Activated CD4-positive, alpha-beta T cell treated with anti-CD3 and anti-CD28 coated beads, Interleukin-2, Interleukin-6, amounts not matched to agents 100 ng/mL and 50 ng/mL, durations not matched to agents 16 hours and 8 hours (primary cell): ENCODE measurements at places on chromosomes 2 and 18.
A peak's percentile ranks its signal among the peaks of the same experiment; 100 is the strongest.

DNA sequence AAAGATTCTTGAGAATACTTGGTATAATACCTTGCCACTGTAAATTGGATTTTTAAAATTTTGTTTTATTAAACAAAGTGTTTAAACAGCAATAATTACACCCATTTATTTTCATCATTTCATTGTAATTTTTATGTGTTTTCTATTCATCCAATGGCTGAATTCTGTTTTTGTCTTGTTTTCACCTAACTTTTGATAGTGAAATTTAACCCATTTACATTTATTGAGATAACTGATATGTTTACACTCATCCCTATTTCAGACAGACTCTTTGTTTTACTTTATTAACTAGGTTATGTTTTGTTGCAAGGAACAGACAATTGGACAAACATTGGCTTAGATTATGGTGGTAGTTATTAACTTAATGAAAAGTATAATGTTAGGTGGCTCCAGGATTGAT, 113.1 kb upstream of the REG3A start:
- no peak for DNase-seq

DNA sequence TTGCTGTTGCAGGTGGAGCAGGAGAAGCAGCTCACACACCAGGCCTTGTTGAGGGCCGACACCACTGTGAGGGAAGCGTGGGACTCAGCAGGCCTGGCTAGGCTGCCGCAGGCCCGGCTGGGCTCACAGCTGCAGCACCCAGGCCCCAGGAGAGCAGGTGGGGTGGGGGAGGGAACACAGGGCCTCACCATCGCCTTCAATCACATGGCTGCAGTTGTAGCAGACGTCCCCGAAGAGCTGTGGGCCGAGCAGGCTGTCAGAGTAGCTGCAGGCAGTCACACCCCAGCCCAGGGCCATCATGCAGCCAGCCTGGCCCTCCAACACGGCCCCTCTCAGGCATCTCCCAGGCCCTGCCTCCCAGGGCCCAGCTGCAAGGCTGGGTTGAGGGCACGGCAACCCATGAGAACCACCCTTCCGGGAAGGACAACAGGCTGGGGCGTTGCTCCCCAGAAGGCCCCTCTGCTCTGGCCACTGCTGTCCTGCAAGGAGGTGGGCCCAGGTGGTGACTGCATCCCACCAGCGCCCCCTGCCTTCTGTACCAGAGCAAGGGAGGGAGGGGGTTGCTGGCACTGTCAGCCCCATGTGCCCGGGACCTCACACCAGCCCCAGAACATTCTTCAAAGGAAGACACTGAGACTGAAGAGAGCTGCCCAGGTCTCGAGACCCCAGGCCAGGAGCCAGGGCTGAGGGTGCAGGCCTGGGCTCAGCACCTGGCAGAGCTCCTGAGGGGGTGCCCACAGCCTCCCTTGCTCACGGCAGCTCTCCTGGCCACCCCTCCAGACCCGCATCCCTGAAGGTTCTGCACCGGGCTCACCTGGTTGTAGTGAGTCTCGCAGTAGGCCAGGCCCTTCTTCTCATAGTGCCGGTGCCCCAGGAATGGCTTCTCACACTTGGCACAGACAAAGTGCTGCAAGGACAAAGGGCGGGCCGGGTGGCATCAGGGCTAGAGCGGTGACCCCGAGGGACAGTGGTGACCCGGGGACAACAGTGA, 5.6 kb upstream of the GPR17 start:
- DNase-seq = peak; percentile 20

GRCh38 chr2:121454549-121455090, 76.1 kb upstream of the RNU4ATAC start:
- DNase-seq = no peak

- peak; percentile 72 for DNase-seq
Measured at GRCh38 chr18:3037423-3037915, 24.5 kb upstream of the LPIN2 start.

- no peak for DNase-seq
Measured at GRCh38 chr2:18500333-18500732, 60.1 kb downstream of the RDH14 start.

- DNase-seq = no peak
Measured at GRCh38 chr2:200735061-200735460, 76.6 kb upstream of the BZW1 start.

DNA sequence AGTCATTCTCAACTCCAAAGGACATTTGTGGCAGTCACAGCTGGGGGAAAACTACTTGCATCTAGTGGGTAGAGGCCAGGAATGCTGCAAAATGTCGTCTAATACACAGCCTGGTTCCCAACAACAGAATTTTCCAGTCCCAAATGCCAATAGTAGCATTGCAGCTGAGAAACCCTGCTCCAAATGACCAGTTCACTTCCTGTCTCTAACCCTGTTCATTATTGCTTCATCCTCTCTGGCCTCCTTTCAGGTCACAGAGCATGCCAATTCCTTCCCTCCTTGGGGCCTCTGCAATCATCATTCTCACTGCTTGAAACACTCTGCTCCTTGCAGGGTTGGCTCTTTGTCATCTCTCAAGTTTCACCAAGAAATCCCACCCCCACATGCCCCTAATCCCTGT, 139.1 kb downstream of the IRS1 start:
- DNase-seq = no peak

- no peak for DNase-seq
Measured at GRCh38 chr2:169583518-169583917, 633 bp upstream of the PPIG start.

GRCh38 chr2:159129269-159129668, 157.2 kb downstream of the WDSUB1 start:
- no peak for DNase-seq
